Psoas muscle (tissue), 8 donors: ENCODE measurements at places on chromosomes 3 and 15. TPM values are rescaled to one million over a fixed set of nuclear protein-coding genes. Genes with fewer than 3 reads are reported as not detected.
A peak's percentile ranks its signal among the peaks of the same experiment; 100 is the strongest.

HES1 gene
- 33.3 TPM for total RNA-seq

SRGAP3 gene
- total RNA-seq: 3.8 TPM

DNA sequence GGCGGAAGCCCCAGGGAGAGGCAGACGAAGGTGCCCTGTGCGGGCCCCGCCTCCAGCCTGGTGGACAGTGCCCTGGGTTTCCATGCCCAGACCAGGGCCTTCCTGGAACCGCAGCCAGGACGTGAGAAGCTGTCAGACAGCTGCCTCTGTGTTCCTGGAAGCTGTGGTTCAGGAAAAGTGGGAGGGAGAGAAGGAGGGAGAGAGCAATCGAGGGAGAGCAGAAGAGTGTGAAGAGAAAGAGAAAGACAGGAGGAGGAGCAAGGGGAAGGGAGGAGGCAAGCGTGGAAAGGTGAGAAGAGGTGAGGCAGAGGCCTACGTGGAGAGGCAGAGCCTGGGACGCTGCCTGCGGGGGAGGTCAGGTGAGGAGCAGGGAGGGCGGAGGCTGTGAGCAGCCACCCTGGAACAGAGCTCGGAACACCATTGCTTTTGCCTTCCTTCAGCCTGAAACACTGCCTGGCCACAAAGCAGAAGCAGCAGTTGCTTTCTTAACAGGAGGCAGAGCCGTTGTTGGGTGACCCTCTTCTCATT lies 18.6 kb downstream of the ZDHHC19 start:
- H3K27ac ChIP-seq: peak overlapping the region; percentile 81
- DNase-seq: peak; percentile 77
- H3K4me1 ChIP-seq: peaks cover 11% of the 10 kb centered on the region
- no peaks in the 10 kb centered on the region for H3K27me3 ChIP-seq
- no peak overlapping the region for H3K4me3 ChIP-seq

GRCh38 chr3:111582120-111582474 lies 13.0 kb downstream of the ZBED2 start:
- H3K36me3 ChIP-seq: no peaks in the 10 kb centered on the region
- no peak overlapping the region for H3K4me3 ChIP-seq
- no peak overlapping the region for H3K27ac ChIP-seq
- H3K4me1 ChIP-seq: no peaks in the 10 kb centered on the region

GRCh38 chr15:39713846-39714245 lies 68.8 kb downstream of the FSIP1 start:
- DNase-seq: no peak
- H3K36me3 ChIP-seq: no peaks in the 10 kb centered on the region
- no peak overlapping the region for H3K4me3 ChIP-seq
- no peaks in the 10 kb centered on the region for H3K27me3 ChIP-seq
- no peaks in the 10 kb centered on the region for H3K4me1 ChIP-seq
